ENCODE measurements at places on chromosomes 4 and X. TPM values are rescaled to one million over a fixed set of nuclear protein-coding genes. Genes with fewer than 3 reads are reported as not detected.

Gene TLR2
- 5.1 TPM for total RNA-seq

Gene AKAP14
- total RNA-seq, result not detected

Gene RASGEF1B
- 2.4 TPM for total RNA-seq

Gene CLDN22
- not detected for total RNA-seq

Gene SAP30
- total RNA-seq, result 20.1 TPM

Gene SHISA3
- 0.46 TPM for total RNA-seq

Gene SERTM2
- total RNA-seq, result 0.08 TPM

- DNase-seq, result peak; percentile 82
Observed at GRCh38 chrX:40083120-40083978, 14.4 kb downstream of the BCOR start.
